ENCODE measurements at places on chromosomes 4 and X.

- no peak for DNase-seq
These were observed 12.2 kb upstream of the RAP1GDS1 start for GRCh38 chr4:98248934-98249333.

- no peak for DNase-seq
These were observed 27.6 kb downstream of the NAF1 start for GRCh38 chr4:163139048-163139447.

- DNase-seq: no peak
These were observed 1.7 kb upstream of the NXT2 start for GRCh38 chrX:109534933-109535332.

DNA sequence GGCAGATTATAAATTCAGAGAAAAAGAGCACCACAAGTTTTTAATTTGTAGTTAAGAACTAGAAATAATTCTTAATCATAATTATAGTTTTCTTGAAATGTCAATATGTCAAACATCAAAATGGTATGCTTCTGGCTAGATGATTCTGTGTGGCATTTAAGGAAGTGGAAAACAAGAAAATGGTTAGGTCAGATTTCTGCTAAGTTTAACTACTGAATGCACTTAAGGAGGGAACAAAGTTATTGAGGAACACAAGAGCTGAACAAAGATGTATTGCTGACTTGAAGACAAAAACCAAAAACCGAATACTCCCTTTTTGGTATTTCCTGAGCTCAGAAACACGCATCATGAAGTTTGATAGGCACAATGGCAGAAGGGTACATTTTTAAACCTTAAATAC lies 58.7 kb upstream of the GPR34 start:
- no peak for DNase-seq

DNA sequence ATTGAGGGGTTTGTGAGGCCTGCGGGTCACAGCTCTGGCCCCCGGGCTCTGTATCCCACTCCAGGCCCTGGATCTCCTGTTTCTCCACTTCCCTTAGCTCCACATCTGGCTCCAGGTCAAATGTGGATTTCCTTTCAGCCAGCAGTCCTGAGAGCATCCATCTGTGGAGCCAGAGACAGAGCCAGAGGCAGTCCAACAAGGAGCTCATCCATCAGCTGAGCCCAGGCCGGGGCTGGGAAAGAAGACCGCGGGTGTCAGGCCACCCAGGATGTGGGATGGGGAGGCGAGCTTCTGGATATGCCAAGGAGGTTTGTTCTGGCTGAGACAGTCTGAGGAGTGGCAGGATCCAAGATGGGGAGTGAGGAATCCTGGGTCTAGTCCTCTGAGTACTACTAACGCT lies 91.7 kb downstream of the EFNB1 start:
- DNase-seq: no peak

DNA sequence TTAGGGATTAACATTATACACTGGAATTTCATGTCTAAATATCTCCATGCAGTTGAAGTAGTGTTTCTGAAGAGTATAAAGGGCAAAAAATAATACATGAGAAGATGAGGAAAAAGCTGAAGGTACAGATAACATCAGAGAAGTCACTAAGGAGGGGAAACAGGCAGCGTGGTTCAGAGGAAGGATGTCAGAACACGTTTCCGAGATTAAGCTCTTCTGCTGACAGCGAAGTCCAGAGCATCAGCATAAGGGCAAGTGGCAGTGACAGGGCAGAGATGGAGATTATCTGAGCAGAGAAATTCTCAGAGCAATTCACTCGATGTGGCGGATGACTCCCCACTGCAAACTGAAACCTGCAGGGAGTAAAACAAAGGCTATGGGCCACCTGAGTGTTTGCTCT lies 443.2 kb upstream of the FRG1 start:
- no peak for DNase-seq

DNA sequence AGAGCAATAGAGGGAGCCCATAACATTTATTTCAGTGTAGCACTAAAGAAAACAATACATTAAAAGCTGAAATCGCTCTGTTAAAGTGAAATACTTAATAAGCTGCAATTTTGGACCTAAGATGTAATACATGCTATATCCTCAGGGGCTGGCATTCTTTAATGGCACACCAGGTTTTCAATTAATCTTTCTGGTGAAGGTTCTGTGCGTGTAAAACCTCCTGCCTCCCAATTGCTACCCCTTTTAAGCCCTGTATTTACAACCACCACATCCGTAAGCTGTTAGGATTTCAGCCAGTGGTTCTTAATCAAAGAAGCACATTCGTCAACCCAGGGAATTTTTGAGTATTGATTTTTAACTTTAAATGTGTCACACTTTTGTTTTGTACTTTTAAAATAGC lies 7.6 kb upstream of the COMMD8 start:
- DNase-seq: no peak

DNA sequence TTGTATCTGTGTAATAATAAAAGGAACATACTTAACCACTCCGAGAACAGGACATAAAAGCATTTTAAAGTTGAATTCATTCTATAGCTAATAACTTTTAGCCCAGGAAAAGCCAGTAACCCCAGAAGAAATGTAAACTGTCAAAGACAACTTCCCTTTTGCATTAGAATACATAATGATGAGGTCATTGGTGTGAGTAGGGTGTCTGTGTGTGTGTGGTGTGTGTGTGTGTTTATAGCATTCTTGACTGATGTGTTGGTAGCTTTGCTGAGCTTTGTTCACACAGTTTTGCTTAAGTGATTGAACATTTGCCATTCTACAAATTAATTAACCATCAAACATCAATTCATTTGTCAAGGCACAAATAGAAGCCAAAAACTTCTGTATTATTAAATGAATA lies 559.6 kb downstream of the ARAP2 start:
- no peak for DNase-seq

- DNase-seq: no peak
These were observed 76.7 kb downstream of the SLC4A4 start for GRCh38 chr4:71415491-71415890.

- no peak for DNase-seq
These were observed 126.9 kb downstream of the RNF150 start for GRCh38 chr4:141006242-141006802.

- peak; percentile 53 for DNase-seq
These were observed 70.0 kb upstream of the FAM241A start for GRCh38 chr4:112075129-112075753.

DNA sequence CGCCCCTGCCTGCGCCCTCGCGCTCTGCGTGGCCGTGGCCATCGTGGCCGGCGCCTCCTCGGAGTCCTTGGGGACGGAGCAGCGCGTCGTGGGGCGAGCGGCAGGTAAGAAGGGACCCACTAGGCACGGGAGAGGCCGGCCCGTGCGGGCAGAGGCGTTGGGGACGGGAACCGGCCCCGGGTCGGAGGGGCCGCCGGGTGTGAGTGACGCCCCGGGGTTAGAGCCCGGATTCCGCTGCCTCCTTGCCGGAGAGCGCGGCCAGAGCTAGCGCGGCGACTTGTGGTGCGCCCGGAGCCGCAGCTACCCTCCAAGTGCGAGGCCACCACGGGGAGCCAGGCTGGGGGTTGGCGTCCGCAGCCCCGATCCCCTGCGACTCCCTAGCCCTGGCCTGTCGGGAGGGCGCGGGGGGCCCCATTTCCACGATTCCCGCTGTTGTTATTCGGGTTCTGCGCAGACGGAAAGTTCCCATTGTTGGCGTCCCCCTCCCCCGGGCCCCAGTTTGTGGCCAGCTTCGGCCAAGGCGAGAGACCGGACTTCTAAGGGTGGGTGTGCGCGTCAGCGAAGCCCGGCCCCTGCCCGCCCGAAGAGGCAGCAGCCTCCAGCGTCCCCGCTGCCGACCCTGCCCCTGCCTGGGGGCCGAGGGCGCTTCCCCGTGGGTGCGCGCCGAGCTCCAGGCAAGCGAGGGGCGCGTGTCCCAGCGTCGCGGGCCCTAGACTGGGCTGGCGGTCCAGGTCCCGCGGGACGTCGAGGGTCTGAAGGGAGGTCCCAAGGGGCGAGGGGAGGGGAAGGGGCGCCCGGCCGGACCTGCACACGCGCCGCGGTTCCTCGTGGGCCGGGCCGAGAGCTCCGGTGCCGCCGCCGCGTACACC lies 1.1 kb downstream of the FGFR3 start:
- DNase-seq: peak; percentile 60

GRCh38 chrX:46920235-46920634 lies 8.0 kb downstream of the JADE3 start:
- no peak for DNase-seq

DNA sequence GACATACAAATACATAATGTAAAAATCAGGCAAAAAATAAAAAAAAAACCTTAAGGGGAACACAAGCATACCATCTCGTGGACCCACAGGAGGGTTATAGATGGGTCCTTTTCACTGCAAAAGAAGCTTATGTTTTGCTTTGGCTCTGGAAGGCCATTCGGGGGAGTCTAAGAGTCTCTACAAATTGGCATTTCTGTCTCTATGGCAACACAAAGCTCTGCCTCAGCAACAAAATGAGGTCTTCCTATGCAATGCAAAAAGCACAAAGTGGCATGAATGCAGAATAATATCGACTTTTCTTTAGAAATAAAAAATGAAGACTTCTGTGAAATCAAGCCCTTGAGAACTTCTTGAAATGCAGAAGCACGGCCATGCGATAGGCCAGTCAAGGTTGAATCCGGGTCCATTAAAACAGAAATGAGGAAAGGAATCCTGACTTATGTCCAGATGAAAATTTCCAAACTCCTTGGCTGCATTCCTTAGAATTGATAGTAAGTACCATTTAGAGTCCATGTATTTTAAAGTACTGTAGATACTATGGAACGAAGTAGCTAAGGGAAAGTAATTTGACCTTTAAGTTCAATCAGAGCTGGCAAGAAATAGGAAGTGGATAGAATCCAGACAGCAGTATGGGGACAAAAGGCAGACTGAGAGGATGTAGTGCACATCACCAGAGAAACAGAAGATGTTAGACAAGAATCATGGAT lies 63.7 kb upstream of the PDLIM3 start:
- no peak for DNase-seq

DNA sequence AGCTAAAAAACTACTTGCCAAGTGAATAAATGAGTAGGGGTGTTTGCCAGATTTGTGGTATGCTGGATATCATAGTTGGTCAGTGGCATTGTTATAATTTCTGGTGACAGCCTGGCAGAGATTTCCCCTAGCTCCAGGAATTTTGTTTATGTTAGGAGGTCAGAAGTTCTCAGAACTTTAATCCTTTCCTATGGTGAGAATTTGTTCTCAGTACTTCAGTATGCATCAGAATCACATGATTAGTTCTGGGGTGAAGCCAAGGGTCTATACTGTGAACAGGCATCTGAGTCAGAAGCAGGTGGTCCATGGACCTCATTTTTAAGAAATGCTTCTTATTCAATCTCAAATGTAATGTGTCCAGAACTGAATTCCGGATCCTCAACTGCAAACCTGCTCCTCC lies 10.5 kb downstream of the RASSF6 start:
- DNase-seq: peak; percentile 75

DNA sequence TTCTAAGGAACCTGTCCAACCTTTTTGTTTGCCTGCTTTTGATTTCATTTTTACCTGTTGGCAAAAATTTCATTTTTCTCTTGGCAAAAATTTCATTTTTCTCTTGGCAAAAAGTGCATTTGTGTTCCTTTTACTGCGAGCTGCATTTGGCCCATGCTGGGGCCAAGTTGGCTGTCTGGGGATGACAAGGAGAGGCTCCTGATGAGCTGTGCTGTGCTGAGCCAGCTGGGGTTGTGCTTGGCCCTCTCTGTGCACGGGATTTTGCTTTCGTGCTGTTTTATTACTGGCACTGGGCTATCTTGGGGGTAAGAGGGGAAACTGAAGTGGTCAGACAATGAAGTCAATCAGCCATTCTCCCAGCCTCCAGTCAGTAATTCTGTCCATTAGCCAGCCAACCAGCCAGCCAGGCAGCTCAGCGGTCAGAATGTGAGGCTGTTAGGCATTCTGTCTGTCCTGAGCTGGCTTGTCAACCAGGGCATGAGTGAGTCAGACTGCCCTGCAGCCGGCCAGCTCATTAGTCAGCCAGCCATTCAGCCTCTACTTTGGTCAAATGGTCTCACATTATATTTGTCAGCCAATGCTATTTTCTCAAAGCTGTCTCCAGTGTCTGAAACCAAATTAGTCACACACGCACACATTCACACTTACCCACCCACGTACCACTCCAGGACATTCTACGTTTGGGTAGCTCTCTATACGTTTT lies 56.9 kb upstream of the PRPS1 start:
- DNase-seq: peak; percentile 93

GRCh38 chrX:121151293-121151692 lies 103.9 kb downstream of the GLUD2 start:
- DNase-seq: no peak

DNA sequence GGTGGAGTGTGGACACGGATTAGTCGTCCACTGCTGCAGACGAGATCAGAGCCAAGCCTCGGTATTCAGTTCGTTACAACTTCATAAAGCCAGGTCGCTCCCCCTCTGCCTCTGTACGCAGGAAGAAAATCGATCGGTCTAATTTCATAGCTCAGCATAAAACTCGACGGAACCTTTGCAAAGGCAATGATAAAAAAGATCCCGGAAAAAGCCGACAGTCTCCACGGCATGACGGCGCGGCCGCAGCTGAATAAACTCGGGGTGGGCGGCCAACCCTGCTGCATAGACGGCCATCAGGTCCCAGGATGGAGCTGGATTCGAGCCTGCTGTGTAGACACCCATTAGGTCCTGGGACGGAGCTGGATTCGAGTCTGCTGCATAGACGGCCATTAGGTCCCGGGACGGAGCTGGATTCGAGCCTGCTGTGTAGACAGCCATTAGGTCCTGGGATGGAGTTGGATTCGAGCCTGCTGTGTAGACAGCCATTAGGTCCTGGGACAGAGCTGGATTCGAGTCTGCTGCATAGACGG lies 113.8 kb upstream of the PPP2R3B start:
- no peak for DNase-seq

DNA sequence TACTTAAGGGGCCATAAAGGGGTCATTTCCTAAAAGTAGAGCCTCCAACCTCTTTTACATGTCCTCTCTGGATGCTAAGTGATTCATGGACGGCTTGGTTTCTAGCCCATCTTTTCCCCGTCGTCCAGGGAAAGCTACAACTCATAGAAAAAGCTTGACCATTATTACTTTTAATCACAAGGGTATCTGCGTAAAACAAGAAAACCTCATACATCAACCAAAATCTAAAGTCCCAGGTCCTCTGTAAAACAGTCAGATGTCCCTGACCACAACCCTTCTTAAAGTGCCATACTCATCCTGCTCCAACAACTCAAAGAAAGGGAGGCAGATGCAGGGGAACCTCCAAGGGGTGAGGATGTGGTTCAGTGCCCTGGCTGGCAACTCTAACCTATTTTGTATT lies 29.6 kb downstream of the ADGRA3 start:
- no peak for DNase-seq

DNA sequence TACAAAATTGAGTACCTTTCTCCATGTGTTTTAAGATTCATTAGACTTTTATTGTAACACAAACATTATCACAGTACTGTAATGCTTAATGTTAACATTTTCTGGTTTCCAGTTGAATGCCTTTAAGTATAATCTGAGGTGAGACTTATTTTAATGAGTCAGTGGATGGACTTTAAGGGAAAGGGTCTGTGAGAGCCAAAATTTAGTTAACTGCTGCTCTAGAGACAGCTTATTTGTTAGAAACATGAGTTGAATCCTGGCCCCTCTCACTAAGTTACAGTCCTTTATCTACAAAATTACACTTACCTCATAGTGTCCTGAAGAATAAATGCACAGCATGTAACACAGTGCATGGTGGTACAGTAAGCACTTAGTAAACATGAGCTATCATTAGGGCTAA lies 66.0 kb downstream of the PGRMC2 start:
- DNase-seq: peak; percentile 32

GRCh38 chr4:78949735-78950134 lies 10.5 kb upstream of the PAQR3 start:
- DNase-seq: no peak

GRCh38 chrX:114582264-114582632 lies 1.6 kb upstream of the HTR2C start:
- DNase-seq: no peak
